ENCODE measurements at places on chromosomes 16 and 17.
A peak's percentile ranks its signal among the peaks of the same experiment; 100 is the strongest.

GRCh38 chr16:25109643-25110042 lies 1.9 kb upstream of the LCMT1 start:
- DNase-seq = peak; percentile 94

- no peak for DNase-seq
These were observed 225.5 kb downstream of the SOX9 start for GRCh38 chr17:72346306-72346705.

- no peak for DNase-seq
These were observed 20.9 kb upstream of the IL17C start for GRCh38 chr16:88617268-88618031.

- DNase-seq = peak; percentile 80
These were observed 44.6 kb upstream of the SLC38A10 start for GRCh38 chr17:81339534-81340296.

- DNase-seq = peak; percentile 88
These were observed 1.5 kb downstream of the KRTAP16-1 start for GRCh38 chr17:41307647-41308046.

DNA sequence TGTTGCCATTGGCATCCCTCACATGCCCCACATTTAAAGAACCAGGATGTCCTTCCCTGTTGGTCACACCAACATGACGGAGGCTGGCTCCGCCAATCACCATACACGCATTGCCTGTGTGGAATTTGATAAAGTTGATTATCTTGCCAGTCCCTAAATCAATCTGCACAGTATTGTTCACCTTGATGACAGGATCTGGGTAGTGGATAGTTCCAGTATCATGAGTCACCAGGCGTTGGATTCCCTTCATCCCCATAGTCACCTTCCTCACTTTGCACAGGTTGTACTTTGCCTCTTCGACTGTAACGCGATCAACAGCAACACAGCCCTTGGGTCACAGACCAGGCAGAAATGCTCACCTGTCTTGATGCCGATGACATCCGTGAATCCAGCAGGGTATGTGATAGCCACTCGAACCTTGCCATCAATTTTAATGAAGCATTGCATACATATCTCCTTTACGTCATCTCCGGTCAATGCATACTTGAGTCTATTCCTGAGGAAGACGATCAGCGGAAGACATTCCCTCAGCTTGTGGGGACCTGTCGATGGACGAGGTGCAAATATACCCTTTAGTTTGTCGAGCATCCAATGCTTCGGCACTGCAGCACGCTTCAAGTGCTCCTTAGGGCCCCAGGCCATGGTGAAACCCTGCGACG lies 14.2 kb downstream of the CTRB2 start:
- DNase-seq = no peak

- DNase-seq = no peak
These were observed 31.0 kb downstream of the NGFR start for GRCh38 chr17:49525831-49526741.

All from renal cortical epithelial cell (primary cell).